EH (cell line): ENCODE measurements at places on chromosomes 6 and 20.

DNA sequence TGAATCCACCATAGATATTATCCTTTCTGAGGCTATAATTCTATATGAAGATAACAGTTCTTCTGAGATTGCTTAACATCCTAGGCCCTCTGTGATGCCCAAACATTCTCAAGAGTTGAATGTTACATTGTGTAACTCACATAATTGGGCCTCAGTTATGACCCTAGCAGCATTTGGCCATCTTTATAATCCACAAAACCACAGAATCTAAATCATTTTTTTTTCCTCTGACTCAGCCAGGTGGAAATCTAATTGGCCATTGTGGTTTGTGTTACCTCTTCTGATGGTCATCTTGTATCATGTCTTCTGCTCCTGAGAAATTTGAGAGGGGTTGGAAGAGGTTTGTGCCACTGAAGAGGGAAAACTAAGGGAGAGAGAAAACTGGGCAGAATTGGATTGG lies 99.5 kb downstream of the LINC00237 start:
- no peak for DNase-seq

GRCh38 chr6:34242252-34243130 lies 5.8 kb downstream of the HMGA1 start:
- DNase-seq: no peak

DNA sequence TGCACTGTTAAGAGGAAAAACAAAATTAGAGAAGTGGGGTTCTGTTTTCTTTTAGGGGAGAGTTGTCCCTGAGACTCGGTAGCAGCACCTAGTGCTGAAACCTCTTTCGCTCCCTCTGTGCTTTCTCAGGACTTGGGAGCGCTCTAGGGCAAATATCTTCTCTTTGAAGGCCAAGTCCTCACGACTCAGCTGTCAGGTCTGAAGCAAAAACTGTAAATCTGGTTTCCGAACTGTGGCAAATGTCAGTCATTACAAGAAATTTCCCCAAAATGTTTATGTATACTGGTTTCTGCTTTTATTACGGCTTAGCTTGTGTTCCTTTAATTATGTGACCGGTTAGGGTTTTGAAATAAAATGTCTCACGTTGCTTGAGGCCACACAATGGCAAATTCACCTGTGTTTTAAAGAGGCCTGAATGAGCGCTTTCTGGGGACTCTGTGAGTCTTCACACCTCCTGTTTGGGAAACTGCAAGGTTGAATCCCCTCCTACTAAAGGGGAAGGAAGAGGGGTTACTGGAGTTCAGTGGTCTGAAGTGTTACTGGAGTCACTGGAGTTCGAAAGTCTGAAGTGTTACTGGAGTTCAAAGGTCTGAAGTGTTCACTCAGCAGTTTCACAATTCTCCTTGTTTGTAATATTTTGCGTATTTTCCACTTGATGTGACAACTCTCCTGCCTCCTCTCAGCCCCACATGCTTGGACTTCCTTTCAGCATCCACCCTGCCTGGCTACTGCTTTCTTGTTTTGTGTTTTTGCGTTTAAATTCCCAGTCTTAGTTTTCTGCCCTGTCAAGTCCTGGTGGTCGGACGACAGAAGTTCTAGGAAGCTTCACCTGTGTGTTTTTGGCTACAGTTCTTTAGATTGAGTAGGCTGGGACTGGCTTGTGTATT lies 1.6 kb downstream of the SMPDL3A start:
- peak; percentile 27 for DNase-seq

- DNase-seq: no peak
Observed at GRCh38 chr6:79143320-79143898, 65.4 kb upstream of the PHIP start.

DNA sequence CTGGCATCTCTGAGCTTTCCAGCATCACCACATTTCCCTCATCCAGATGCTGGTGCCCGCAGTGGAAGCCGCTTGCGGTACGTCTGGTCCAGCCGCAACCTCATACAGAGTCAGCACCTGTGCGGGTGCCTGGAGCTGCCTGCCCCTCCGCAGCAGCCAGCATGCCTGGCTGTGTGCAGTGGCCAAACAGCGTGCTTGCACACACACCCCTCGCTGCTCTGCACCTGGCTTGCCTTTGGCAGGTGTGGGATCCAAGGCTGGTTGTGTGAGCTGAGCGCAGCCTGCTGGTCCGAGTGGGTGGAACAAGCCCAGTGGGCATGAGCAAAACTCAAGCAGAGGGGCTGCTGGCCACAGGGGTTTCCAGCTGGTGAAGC lies 3.1 kb upstream of the HINT3 start:
- DNase-seq: no peak

GRCh38 chr6:43369174-43370002 lies at the start of gene ZNF318:
Gene ZNF318, minus strand, starts transcription at chr6:43369647. Its CDS starts 282 bp downstream, at chr6:43369365.
- DNase-seq: peak; percentile 97

- DNase-seq: no peak
Observed at GRCh38 chr6:1227600-1227934, 84.3 kb upstream of the FOXQ1 start.

- peak; percentile 89 for DNase-seq
Observed at GRCh38 chr6:154319231-154319858, 37.3 kb downstream of the IPCEF1 start.

- DNase-seq: peak; percentile 87
Observed at GRCh38 chr6:136090929-136091328, 159.2 kb downstream of the MTFR2 start.

- no peak for DNase-seq
Observed at GRCh38 chr6:79797912-79798311, 149.4 kb downstream of the ELOVL4 start.

DNA sequence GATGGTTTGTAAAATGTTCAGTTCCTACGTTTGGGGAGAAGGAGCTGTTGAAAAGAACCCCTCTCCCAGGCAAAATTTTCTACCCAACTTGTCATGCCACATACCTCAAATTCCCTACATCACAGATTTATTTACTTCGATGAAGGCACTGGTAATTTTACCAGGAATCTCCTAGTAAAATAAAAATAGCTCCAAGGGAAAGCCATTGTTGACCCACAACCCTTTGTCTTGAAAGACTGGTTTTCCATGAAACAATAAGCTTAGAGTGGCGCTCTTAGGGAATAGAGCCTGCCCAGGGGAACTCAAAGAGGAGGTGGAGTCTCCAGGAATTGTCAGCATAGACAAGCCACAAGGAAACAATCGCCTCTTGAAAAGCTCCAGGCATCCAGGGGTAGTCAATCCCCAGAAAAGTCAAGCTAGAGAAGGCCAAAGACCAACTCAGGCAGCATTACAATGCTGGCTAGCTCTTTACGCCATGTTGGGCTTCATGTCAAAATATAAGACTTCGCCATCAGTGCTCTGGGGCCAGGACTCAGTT lies 99.2 kb upstream of the RREB1 start:
- no peak for DNase-seq

GRCh38 chr6:48883116-48883515 lies 579.9 kb downstream of the MMUT start:
- DNase-seq: no peak

- peak; percentile 87 for DNase-seq
Observed at GRCh38 chr6:45448417-45449389, 71.0 kb upstream of the SUPT3H start.

- peak; percentile 74 for DNase-seq
Observed at GRCh38 chr6:40894962-40895799, 143.8 kb downstream of the UNC5CL start.

DNA sequence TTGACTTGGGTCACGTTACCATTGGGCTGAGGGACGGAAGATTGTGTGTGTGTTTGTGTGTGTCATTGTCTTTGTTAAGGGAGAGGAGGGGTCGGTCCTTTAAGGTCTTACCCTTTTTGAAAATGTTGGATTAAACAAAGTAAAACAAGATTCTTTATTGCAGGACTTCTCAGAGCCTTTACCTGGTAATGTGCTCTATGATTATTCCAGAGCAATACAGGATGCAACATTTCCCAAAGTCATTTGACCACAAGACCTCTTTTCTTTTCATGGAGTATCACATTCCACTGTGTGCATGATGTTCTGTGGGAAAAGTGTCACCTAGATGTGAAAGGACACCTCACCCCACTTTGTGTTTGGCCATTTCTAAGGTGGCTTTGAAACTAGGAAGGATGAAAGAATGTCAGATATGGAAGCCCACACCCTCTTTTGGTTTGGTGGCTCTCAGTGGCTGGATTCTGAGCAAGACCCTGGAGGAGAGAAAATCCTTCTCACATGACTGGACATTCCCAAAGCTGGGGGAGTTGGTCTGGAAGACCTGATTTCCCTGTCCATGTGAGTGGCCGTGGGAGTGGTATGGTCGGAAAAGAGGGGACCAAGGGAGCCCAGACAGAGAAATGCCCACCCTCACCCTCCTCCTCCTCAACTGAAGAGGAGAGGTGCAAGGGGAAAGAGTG lies 18.2 kb upstream of the ZNF831 start:
- no peak for DNase-seq

GRCh38 chr20:23203310-23203709 lies 117.2 kb upstream of the CD93 start:
- no peak for DNase-seq

- peak; percentile 16 for DNase-seq
Observed at GRCh38 chr6:135300576-135300975, 119.5 kb downstream of the MYB start.

GRCh38 chr6:14863902-14864850 lies 381.7 kb upstream of the JARID2 start:
- DNase-seq: no peak

DNA sequence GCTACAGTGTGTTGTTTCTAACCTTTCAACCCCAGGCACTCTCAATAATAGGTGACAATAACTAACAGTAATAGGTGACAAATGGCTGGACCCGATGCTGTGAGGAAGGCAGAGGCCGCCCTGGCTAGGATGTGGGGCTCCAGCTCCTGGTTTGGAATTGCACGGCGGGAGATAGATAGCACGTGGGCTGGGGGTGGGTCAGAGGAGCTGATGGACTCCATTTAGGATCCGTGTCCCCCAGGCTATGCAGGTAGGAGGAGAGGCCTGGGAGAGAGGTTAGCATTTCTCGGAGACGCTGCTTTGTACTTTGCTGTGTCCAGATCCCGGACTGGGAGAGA lies 61.4 kb downstream of the EZR start:
- DNase-seq: no peak

DNA sequence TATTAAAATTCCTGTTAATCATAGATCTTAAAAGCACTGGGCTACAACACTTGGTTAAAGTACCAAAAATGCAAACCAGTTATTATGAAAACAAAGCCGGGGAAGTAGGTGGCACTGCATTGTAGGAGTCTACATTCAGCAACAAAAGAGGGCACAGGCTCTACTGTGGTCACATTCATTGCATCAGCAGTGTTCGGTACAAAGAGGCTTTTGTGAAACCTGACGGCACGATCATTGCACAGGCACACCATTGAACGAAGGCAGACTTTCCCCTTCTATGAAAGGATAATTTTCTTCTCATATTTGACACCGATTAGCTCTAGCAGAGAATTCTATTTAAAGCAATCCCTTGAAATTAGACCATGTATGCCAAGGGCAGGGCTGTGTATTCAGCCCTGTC lies 44.6 kb upstream of the AGPAT4 start:
- DNase-seq: no peak

GRCh38 chr6:43318011-43318410 lies 9.4 kb upstream of the CRIP3 start:
- DNase-seq: no peak

DNA sequence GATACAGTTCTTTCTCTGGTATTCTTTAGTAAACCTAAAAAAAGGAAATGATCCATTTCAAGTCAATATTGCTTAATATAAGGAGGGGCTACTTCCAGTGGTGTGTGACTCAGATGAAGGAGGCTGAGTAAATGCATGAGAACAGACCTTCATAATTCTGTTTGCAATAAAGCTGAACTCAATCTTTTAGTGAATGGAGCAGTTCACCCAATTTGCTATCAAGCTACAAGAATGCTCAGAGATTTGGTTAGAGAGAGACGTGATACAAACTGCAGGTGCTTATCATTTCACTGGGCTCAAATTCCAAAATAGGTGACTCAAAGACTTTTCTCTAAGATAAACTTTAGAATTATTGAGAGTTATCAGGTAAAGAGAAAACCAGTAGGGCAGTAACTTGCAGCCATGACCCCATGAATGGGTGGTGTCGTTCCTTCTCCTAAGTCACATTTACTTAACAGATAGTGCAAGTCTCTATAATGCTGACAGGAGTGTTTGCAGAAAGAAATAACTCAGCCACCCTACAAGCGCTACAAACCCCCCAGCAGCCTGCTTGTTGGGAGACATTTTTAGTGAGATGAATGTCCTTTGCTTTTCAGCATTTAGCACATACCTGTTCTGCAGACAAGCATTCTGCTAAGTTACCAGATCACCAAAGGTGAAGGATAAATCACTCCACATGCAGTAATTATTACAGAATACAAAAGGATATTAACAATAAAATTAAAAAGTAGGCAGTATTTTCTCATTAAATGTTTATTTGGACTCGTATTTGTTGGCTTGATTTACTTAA lies 16.4 kb upstream of the BLOC1S5 start:
- peak; percentile 68 for DNase-seq

- no peak for DNase-seq
Observed at GRCh38 chr6:170092826-170093225, 198.1 kb downstream of the DLL1 start.

GRCh38 chr20:4195499-4195898 lies 180.1 kb upstream of the RNF24 start:
- DNase-seq: peak; percentile 47

- peak; percentile 91 for DNase-seq
Observed at GRCh38 chr6:158174514-158174913, 6.4 kb downstream of the GTF2H5 start.

- DNase-seq: peak; percentile 67
Observed at GRCh38 chr6:143536461-143536865, 24.9 kb upstream of the FUCA2 start.

GRCh38 chr6:30487926-30488325 lies 1.4 kb upstream of the HLA-E start:
- DNase-seq: no peak

GRCh38 chr6:93721386-93722048 lies 302.2 kb upstream of the EPHA7 start:
- no peak for DNase-seq

- DNase-seq: peak; percentile 43
Observed at GRCh38 chr6:33391922-33392594, 435 bp downstream of the KIFC1 start.

DNA sequence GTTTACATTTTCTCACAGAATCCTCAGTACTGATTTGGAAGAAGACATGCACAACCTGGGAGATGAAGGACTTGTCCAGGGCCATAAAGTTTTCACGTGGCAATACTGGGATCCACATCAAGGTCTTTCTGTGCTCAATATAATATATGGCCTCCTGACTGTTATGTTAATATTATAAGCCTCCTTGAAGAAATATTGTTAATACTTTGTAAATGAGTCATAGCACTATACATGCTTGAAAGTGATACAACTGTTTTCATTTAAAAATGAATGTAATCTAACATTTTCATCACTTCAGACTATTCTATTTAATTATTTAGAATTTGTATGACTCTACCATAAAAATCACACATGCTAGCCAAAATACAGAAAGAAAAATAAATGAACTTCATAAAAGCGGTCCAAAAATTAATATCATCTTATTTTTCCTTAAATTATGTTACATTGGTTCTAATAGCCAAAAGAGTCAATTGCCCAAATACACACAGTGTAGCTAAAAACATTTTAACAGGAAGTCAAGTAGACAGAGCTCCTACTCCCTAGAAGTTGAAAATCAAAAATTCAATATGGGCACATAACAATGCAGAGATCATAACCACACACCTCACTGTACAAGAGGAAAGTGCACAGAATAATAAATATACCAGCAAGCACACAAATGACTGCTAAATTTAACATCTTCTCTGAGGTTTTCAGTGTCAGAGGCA lies 188.0 kb upstream of the HDDC2 start:
- DNase-seq: no peak

GRCh38 chr6:107786179-107786578 lies 37.9 kb downstream of the SCML4 start:
- DNase-seq: no peak
